ENCODE measurements at places on chromosomes 5 and 9.
A peak's percentile ranks its signal among the peaks of the same experiment; 100 is the strongest.

DNA sequence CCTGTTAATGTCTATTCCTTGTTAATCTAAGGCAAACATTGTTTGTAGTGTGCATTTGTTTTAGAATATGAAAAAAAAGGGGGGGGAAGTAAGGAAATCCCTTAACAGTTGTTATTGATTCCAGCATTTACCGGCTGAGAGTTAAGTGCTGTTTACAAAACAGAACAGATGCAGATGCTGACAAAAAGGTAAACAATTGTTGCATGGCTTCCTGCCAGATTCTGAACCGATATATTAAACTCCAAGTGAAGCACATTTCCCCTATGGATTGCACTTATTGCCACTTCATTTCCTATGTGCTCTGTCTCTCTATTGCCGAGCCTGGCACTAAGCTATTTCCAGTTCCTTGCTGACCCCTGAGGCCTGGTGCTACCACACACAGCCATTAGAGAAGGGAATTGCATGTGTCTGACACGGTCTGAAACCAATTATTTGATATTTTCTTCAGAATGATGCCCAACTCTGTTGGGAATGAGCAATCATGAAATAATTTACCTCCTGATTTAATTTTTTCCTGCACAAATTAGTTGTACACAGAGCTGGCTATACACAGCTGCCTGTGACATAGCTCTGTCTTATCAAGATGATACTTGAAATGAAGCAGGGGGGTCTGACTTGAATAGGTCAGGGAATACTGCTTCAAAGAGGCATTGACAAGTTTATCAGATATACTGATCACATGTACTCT lies 109.8 kb downstream of the KIAA0825 start:
- no peak for DNase-seq

DNA sequence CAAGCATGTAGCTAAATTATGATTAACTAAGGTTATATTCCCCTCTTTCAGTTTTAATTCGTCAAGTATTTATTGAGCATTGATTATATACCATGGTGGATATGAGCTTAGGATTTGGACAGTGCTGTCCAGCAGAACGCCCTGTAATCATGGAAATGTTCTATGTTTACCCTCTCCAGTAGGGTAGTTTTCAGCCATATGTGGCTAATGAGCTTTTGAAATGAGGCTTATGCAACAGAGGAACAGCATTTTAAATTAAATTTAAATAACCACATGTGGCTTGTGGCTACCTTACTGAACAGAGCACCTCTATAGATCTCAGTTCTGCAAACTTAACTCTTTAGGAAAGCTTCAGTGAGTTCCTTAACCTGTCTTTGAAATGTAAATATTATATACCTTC lies 59.1 kb downstream of the JMY start:
- DNase-seq, result no peak

DNA sequence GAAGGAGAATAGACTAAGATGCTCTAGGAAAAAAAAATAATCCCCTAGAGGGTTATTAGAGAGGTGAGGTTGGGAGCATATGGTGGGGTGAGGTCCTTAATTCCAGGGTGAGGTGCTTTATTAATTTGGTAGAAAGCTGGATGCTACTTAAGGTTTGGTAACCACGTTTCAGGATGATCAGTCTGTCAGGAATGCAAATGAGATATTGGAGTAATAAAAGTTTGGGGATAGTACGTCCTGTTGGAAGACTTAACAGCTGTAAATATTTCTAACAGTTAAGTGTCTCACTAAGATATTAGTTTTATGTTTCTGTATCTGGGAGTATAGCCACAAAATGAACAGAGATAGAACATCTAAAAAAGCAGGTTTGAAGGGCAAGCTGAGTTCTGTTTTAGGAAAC lies 578.9 kb downstream of the CETN3 start:
- no peak for DNase-seq

DNA sequence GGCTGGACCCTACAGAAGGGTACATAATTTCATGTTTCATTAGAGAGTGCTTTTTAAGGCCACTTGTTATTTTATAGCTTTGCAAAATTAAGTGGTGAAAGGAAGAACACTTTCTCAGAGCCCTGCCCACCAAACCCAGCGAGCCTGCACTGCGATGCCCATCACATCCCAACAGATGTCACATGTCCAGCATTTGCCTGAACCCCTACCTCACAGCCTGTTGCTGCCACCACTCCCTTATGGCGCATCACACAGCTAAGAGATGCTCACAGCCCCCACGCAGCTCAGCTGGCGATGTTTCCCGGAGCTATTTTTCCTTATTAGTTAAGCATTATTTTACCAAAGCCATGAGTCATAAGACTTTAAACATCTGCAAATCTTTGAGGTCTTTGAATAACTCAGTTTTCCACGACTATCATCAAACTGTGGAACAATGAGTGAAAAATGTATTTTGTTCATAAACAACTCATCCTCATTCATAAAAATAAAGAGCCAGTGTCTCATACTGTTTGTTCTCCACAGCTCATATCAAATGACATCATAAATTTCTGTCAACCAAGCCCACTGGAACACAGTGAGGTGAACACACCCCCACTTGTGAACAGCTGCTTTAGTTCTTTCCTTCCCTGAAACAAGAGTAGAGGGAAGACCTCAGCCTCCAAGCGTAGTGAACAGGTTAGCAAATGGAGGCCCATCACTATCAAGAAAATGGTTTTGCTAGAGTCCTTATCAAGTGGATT lies 104.9 kb downstream of the SYK start:
- DNase-seq, result no peak

GRCh38 chr9:89243296-89244061 lies 64.9 kb upstream of the SHC3 start:
- DNase-seq, result no peak

GRCh38 chr9:2718001-2718697 lies 839 bp downstream of the KCNV2 start:
- no peak for DNase-seq

DNA sequence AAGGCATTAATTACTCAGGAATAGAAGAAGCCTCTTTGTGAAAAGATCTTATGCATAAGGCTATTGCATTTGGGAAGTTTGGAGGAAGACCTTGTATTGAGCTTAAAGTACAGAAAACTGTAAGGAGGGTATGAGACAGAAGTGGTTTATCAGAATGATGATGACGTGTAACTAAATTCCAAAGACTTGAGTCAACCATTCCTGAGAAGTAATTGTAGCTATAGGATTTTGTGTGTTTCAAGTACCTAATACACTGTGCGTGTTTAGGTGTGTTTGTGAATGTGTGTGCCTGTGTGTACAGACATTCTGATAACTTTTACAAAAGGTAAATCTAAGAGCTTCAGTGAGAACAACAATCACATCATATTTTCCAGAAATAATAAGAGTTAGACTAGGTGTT lies 46.5 kb upstream of the IRX2 start:
- peak; percentile 77 for DNase-seq

- no peak for DNase-seq
These were observed 23.2 kb downstream of the CDKN2A start for GRCh38 chr9:21970800-21971640.

- no peak for DNase-seq
These were observed 118.8 kb downstream of the TRIM36 start for GRCh38 chr5:115050866-115051265.

- DNase-seq, result peak; percentile 33
These were observed 47.3 kb downstream of the MTRR start for GRCh38 chr5:7916171-7916804.

DNA sequence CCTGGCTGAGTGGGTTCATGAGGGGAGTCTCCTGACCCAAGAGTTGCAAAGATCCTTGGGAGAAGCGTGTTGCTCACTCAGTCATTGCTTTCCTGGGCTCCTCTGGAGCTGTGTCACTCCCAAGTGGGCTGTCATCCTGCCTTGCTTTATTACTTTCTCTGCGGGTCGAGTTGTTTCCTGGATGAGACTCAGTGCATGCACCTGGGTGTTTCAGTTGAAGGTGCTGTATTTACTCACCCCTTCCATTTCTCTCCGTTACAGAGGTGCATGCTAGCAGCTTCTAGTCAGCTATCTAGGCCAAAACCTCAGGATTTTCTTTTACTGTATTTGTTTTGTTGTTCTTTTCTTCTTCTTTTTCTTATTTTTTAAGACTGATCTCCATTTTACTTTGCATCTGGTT lies 785.5 kb upstream of the EDIL3 start:
- no peak for DNase-seq

GRCh38 chr5:135436951-135437418 lies 10.2 kb downstream of the DCANP1 start:
- DNase-seq, result no peak

- DNase-seq, result no peak
These were observed 73.5 kb downstream of the CHSY3 start for GRCh38 chr5:129977810-129978209.

DNA sequence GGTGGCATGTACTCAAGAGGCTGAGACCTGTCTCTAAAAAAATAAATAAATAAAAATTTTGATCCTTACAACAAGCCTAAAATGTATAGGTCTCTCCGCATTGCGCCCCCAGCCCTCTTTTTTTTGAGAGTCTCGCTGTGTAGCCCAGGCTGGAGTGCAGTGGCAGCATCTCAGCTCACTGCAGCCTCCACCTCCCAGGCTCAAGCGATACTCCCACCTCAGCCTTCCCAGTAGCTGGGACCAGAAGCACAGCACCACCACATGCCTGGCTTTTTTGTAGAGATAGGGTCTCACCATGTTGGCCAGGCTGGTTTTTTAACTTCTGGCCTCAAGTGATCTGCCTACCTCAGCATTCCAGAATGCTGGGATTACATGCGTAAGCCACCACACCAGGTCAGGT lies 2.2 kb upstream of the GARIN3 start:
- no peak for DNase-seq

GRCh38 chr9:136389396-136389795 lies 10.6 kb downstream of the SNAPC4 start:
- DNase-seq, result no peak

DNA sequence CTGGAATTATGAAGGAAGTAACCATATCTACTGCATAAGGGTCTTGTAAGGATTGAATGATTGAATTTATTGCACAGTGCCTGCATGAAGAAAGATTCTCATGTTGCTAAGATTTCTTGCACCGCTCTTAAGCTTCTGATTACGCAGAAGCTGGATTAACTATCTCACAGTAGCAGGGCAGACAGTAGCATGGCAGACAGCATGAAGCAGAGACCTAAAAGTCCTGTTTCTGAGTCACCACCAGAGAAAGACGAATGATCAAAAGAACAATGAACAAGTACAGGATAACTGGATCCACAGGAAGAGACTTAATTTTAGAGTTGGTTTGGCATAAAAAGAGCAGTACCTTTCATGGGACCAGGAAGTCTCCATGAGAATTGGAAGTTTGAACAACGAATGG lies 142.4 kb downstream of the MAPKAP1 start:
- peak; percentile 51 for DNase-seq

GRCh38 chr5:6302684-6303083 lies 75.7 kb downstream of the MED10 start:
- peak; percentile 4 for DNase-seq

GRCh38 chr5:140565780-140566095 lies 1.1 kb downstream of the SLC35A4 start:
- DNase-seq, result peak; percentile 80

GRCh38 chr5:102018690-102019089 lies 277.4 kb downstream of the SLCO4C1 start:
- no peak for DNase-seq

GRCh38 chr9:137347928-137348327 lies 45.9 kb upstream of the NRARP start:
- no peak for DNase-seq

GRCh38 chr5:124619121-124619520 lies 127.3 kb downstream of the ZNF608 start:
- DNase-seq, result no peak

- DNase-seq, result no peak
These were observed 6.9 kb upstream of the TRMT10B start for GRCh38 chr9:37746448-37747270.

DNA sequence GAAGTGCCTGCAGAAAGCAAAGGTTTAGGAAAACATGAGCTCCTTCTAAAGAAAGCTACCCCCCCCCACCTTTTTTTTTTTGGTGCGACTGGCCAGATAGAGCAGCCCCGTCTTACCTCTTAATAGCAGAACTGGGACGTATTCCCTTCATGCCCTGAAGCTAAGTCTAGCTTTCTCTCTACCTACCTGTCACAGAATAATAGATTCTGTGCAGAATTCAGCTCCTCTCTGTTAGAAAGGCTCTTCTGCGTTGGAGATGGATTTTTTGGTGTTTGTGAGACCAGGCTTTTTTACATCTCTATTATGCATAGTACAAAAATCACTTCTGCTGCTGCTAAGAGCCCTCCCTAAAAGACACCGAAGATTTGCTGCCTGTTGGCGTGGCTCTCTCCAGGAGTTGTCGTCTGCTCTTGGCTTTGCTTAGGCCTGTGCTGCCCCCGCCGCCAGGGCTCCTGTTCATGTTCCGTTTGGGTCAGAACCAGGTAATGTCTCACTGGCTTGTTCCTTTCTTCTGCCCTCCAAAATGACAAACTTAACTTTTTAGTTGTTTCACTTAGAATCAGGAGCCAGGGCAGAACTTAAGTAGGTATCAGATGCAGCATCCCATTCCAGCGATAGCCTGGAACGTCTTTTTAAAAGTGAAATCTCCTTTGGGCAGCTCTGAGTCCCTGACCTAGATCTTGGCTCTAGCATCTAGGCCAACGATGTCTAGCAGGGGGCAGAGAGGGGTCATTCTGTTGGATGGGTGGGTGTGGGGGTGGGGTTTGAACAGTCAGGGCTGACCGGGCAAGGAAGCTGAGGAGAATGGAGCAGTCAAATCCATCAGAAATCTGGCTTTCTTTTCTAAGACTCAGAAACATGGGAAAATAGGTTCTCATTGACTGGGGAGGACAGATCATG lies 2.5 kb downstream of the TRIO start:
- DNase-seq, result no peak

Data from epithelial cell of esophagus (primary cell).